AG08395 (cell line): ENCODE measurements at places on chromosomes 16 and 17.

GRCh38 chr16:57977418-57978069 lies 6.6 kb upstream of the CNGB1 start:
- no peak for DNase-seq

DNA sequence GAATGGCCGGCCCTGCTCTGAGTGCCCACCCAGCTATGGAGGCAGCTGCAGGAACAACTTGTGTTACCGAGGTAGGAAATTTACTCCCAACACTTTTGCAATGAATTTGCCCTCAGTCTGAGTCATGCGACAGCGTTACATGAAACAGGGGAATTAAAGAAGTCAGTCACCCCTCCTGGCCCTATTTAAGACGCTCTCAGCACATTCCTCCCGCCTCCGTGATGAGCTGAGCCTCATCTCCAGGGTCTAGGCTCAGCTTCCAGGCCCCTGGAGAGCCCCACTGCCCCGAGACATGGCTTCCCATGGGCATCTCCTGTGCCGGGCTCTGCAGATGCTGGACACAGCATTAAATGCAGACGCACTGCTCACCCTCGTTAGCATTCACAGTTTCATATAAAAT lies 35.0 kb downstream of the CRISPLD2 start:
- DNase-seq: no peak

GRCh38 chr17:68297195-68297594 lies 5.9 kb downstream of the ARSG start:
- no peak for DNase-seq

- no peak for DNase-seq
Measured at GRCh38 chr17:52885882-52886281, 727.4 kb upstream of the CA10 start.
